Stimulated activated CD4-positive, alpha-beta T cell treated with anti-CD3 and anti-CD28 coated beads, TNF-alpha, amount 100 ng/mL, for 1 hour (primary cell): ENCODE measurements at places on chromosomes 1 and 21.

DNA sequence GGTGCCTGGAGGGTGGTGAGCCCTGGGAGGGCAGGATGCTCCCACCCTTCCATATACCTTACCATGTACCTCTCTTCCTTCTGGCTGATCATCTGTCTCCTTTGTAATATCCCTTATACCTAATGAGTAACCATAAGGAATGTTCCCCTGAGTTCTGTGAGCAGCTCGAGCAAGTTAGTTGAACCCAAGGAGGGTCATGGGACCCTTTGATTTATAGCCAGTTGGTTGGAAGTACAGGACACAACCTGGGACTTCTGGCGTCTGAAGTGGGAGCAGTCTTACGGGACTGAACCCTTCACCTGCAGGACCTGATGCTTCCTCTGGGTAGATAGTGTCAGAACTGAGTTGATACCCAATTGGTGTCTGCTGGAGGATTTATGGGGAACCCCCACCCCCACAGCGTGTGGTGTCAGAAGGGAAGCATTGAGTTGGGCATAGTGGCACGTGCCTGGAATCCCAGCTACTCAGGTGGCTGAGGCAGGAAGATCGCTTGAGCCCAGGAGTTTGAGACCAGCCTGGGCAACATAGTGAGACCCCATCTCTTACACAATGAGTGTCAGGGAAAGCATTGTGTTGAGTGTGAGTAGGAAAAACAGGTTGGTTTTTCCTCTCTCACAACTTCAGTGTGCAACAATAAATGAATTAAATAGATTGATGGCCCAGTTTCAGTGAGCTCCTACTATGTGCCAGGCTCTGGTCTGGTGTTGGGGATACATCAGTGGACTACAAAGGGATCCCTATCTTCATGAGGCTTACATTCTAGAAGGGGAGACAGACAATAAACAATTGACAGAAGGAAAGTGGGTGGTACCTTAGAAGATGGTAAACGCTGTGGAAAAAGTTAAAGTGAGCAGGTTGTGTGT lies 16.0 kb downstream of the DNAJC16 start:
- DNase-seq, result no peak

DNA sequence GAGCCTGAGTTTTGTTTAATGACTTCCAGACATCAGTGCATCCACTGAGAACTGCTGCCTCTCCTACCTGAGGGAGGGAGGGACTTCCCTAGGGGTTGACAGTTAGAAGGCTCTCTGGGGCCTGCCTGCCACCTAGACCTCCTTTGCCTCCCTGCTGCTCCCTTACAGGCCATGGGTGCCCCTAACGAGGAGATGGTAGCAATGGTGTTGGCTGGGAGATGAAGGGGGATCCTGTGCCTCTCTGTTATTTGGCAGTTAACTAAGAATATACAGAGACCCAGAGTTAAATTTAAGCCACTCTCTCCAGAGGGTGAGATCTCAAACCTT lies 66.1 kb downstream of the UBE2U start:
- DNase-seq, result no peak

DNA sequence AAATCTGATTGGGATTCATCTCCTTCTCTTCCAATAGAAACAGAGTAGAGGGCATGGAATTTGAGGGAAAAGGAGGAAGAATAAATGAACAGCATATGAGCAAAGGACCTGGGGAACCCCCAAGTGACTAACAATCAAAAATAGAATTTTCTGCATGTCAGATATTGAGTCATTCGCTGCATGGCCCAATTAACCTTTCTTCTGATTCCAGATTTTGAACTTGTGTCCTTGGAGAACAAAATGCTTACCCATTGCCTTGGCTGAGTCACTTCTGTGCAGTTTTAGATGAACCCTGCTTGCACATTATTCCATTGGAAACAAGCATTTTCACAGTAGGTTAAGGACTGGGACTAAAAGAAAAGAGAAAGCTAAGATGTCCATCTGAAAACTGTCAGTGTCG lies 390.5 kb downstream of the ST6GALNAC3 start:
- DNase-seq, result no peak

DNA sequence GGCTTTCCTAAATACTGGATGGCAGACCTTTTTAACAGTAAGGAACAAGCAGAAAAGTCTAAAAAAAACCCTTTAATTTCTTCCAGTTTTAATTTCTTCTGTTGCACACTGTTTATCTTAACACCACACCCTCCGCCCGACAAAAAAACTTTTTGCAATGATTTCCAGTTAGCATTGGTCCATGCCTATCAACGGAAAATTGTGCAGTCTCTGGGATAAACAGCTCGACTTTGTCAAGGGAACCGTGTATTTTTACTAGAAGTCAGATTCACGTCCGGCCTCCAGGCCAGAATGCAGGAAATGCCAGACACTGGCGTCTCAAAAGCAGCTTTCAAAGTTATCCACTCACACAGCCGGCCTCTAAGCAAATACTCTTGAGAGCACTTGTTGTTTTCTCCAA lies 378 bp upstream of the NUP210L start:
- DNase-seq, result no peak

DNA sequence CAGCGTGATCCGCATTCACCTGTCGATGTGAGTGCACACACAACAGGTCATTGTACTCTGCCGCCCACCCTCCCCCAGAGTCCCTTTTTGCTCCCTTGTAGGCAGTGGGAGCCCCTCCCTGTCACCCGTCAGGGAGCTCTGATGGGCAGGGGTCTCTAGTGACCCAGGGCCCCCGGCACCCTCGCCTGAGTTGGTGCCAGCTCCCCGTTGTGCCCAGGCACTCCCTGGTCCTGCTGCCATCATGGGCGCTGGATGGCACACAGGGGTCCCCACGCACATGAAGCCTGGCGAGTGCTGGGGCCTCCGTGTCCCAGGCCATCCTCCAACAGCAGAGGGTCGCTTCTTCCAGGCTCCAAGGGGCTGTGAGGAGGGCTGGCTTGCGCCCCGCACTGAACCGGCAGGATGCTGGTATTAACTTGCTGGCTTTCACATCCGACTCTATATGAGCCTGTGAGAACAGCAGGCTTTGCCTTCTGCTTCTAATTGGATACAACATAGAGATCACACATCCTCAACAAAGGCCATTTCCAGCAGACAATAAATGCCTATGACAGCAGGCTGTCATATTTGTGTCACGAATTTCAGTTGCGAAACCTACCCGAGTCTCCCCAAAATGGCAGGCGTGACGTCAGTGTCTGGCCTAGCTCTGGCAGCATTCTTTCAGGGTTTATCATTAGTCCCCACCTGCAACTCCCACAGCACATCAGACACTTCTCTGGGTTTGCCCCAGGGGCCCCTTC lies 35.4 kb downstream of the KIAA1614 start:
- DNase-seq, result no peak

- no peak for DNase-seq
These were observed 55.3 kb downstream of the SHCBP1L start for GRCh38 chr1:182897696-182898095.

DNA sequence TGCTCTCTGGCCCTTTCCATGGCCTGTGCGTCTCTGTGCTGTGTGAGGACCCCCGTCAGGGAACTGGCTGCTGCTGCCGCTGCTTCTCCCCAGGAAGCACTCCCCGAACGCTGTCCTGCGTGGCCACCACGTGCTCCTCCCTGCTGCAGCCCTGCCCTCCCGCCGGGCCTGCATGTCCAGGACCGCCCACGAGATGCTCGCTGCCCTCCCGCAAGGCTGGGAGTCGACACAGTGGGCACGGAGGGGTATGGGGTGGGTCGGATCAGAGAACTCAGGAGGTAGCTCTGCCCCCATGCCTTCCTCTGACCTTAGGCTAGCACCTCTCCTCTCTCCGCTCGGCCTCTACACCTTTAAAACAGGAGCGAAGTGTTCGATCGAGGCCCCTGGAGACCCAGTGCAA lies 171.9 kb upstream of the AJAP1 start:
- no peak for DNase-seq

- DNase-seq, result no peak
These were observed 70.7 kb upstream of the PDC start for GRCh38 chr1:186531561-186532165.

GRCh38 chr1:214637722-214638458 lies 34.9 kb downstream of the CENPF start:
- DNase-seq, result no peak
